Left kidney (tissue), 8 donors: ENCODE measurements at places on chromosomes 1 and 21. TPM values are rescaled to one million over a fixed set of nuclear protein-coding genes. Genes with fewer than 3 reads are reported as not detected.
A peak's percentile ranks its signal among the peaks of the same experiment; 100 is the strongest.

The CYP4Z1 gene
- polyA plus RNA-seq, result 0.52 TPM

The S100A5 gene
- 1.3 TPM for polyA plus RNA-seq

The ZNF281 gene
- 28.0 TPM for polyA plus RNA-seq

The ATG4C gene
- polyA plus RNA-seq, result 19.2 TPM

The MXRA8 gene
- polyA plus RNA-seq, result 147 TPM

The PTGFRN gene
- polyA plus RNA-seq, result 56.6 TPM

The THRAP3 gene
- 169 TPM for polyA plus RNA-seq

The MROH7 gene
- 14.8 TPM for polyA plus RNA-seq

The XCL1 gene
- not detected for polyA plus RNA-seq

The PLK3 gene
- 5.9 TPM for polyA plus RNA-seq

The LCE2C gene
- polyA plus RNA-seq, result not detected

The DEPDC1 gene
- polyA plus RNA-seq, result 22.3 TPM

DNA sequence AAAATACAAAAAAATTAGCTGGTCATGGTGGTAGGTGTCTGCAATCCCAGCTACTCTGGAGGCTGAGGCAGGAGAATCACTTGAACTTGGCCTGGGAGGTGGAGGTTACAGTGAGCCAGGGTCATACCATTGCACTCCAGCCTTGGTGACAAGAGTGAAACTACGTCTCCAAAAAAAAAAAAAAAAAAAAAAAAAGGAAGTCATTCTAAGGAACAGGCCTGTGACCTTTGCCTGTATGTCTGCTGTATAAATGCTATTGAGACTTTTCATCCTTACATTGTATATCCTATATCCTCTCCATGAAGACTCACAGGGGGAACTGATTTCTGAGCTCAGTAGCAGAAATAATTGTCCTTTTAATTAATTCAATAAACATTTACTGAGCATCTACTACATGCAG is 7.5 kb upstream of the CTPS1 start:
- no peak for DNase-seq

GRCh38 chr1:204104331-204105130 is 31.6 kb downstream of the SOX13 start:
- DNase-seq, result no peak

DNA sequence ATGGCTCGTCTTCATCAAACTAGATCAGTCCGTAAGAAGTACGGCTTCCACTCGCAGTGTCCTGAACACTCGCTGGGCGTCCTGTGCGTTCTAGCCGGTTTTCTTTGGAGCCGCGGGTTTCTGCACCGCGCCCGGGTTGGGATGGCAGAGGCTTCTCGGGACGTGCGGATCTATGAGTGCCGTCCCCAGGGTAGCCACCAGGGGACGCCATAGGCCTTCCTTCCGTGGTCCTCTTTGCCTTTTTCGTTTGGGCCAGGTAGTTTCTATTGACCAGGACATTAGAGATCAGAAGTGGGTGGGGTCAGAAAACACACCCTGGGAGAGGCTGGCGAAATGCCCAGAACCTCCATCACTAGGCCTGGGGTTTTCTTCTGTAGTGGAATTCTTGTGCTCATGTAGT is 273.8 kb downstream of the FAM72C start:
- DNase-seq, result no peak

DNA sequence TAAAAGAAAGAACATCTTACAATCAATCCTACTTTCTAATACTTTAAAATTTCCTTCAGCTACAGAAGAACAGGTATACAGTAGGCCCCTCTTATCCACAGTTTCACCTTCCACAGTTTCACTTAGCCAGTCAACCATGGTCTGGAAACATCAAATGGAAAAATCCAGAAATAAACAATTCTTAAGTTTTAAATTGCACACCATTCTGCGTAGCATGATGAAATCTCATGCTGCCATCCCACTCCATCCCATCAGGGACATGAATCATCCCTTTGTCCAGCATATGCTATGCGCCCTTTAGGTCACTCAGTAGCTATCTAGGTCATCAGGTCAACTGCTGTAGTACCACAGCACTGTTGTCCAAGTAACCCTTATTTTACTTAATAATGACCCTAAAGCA is 67.7 kb downstream of the HSF2BP start:
- DNase-seq, result no peak

GRCh38 chr1:24955161-24955560 is 25.1 kb upstream of the RUNX3 start:
- DNase-seq, result no peak

- no peak for DNase-seq
These were observed 110.2 kb downstream of the MATN1 start for GRCh38 chr1:30613188-30613587.

GRCh38 chr1:4711416-4712275 is 57.2 kb downstream of the AJAP1 start:
- no peak for DNase-seq

- no peak for DNase-seq
These were observed 158.6 kb upstream of the ARHGEF16 start for GRCh38 chr1:3295846-3296245.

DNA sequence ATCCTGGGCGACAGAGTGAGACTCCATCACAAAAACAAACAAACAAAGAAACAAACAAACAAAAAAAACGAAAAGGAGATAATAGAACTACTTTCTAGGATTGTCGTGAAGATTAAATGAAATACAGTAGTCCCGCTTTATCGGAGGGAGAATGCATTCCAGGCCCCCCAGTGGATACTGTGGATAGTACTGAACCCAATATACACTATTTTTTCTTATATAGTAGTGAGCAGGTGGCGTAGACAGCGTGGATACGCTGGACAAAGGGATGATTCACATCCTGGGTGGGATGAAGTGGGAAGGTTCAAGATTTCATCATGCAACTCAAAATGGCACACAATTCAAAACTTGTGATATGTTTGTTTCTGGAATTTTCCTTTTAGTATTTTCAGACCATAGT is 8.0 kb downstream of the SLC35F3 start:
- no peak for DNase-seq

- DNase-seq, result no peak
These were observed 55.2 kb downstream of the COLGALT2 start for GRCh38 chr1:183982172-183982963.

GRCh38 chr1:11602424-11602823 is 51.8 kb downstream of the FBXO2 start:
- DNase-seq, result no peak

DNA sequence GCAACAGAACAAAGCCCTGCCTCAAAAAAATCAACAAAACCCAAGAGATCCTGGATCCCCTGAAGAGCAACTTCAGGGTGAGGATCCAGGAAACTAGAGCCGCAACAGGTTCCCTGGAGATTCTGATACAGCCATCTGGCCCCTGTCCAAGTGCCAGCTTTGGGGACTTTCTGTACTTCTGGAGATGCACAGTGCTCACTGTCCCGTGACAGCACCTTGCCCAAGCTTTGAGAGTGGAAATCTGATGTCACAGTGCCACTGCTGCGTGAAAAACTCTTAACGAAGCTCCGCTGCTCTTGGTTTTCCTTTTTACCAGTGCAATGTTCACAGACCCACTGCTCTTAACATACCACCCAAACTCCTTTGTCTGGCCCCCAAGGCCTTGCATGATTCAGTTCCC is 26.3 kb downstream of the STK40 start:
- DNase-seq, result no peak

GRCh38 chr1:1236176-1236763 is 4.2 kb downstream of the B3GALT6 start:
- DNase-seq, result no peak

- no peak for DNase-seq
These were observed 16.3 kb downstream of the CHIT1 start for GRCh38 chr1:203213126-203213525.

GRCh38 chr1:233304489-233305102 is 9.1 kb upstream of the PCNX2 start:
- peak; percentile 30 for DNase-seq

- DNase-seq, result no peak
These were observed 6.1 kb upstream of the CROCC start for GRCh38 chr1:16915627-16915973.

GRCh38 chr1:89098857-89099256 is 27.1 kb downstream of the GBP2 start:
- no peak for DNase-seq

DNA sequence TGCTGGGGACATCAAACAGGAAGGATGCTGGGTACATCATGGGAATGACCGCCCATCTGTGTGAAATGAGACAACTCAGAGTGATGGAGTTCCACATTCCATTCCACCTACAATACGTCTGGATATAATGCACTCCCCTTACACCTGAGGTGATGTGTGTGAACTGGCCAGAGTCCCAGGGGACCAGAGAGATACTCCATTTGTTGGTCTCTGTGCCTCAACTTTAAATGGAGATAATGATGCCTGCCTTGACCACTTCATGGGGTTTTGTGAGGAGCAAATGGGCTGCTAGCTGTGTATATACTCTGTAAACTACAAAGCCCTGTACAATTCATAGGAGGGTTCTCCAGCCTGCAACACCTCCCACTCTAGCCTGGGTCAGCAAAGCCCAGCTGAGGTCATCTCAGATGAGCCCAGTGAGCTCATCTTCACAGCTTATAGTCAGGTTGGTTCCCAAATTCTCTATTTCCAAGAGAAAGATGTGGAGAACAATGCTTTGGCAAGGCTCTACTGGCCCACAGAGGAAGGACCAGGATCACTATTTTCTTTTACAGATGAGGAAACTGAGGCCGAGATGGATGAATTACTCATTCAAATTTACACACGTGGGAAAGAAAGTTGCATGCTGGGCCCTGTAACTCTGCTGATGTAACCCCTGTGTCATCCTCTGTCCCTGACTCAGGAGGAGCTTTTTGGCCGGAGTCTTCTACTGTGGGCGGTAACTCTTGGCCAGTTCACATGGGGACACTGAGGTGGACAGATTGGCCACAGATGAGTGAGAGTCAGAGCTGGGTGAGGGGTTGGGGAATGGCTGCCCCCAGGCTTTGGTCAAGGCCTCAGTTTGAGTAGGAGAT is 105.6 kb upstream of the GCLM start:
- DNase-seq, result no peak

DNA sequence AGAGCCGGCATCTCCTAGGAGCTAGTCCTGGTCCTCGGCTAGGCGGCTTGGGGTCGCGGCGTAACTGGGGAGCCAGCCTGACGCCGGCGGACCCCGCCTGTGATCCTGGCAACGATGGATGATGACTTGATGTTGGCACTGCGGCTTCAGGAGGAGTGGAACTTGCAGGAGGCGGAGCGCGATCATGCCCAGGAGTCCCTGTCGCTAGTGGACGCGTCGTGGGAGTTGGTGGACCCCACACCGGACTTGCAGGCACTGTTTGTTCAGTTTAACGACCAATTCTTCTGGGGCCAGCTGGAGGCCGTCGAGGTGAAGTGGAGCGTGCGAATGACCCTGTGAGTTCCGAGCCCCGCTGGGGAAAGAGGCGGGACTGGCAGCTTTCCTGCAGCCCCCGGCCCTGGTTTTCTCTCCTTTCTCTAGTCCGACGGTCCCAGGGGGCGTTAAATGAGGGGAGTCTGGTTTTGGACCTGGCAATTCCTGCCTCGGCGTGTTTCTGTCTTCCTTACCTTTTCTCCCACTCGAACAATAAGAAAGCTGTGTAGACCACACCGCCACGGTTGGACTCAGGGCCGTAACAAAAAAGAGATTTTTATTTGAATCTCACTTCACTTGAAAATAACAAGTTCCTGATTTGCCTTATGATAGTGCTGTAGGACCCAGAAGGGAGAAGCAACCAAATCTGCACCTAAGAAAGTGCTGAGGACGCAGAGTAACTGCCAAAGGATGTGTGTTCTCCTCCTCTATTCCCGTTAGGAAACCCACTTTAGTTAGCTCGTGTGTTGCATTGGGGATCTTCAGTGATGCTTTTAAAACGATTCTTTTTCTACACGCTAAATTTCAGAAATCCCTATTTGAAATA is at the start of gene SPRTN:
TSS of gene SPRTN (plus strand) at position 24 of the 859 bp plus-strand sequence. CDS start at position 115, 91 bp downstream.
- DNase-seq, result no peak

DNA sequence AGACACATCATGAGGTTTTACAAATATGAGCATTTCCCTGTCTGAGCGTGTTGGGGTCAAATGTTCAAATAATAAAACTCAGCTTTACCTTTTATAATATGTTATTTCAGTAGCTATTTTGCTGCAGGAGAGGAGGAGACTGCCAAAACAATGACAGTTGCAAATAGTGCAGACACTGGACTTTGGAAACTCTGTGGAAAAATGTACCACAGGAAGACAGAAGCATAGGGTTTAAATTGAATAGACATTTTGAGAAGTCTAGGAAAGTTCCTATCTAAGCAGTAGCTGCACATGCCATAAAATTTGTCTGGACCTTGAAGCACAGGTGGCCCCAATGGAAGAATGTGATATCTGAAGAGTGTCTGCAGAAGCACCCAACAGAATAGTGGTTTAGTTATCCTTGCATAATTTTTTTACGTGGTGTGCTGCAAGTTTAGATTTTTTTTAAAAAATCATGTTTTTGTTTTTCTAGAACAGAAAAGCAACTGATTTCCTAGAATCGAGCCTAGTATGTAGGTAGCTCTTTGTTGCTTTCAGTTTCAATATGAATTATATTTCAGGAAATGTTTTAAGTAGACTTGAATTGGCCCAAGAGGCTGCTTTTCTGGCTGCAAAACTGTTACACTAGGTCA is 14.0 kb upstream of the GBP5 start:
- no peak for DNase-seq

- DNase-seq, result no peak
These were observed 3.5 kb downstream of the HAPLN2 start for GRCh38 chr1:156622581-156623297.

- no peak for DNase-seq
These were observed 12.4 kb downstream of the KCNQ4 start for GRCh38 chr1:40795811-40796586.

GRCh38 chr1:53847980-53848379 is 9.9 kb upstream of the NDC1 start:
- DNase-seq, result no peak

DNA sequence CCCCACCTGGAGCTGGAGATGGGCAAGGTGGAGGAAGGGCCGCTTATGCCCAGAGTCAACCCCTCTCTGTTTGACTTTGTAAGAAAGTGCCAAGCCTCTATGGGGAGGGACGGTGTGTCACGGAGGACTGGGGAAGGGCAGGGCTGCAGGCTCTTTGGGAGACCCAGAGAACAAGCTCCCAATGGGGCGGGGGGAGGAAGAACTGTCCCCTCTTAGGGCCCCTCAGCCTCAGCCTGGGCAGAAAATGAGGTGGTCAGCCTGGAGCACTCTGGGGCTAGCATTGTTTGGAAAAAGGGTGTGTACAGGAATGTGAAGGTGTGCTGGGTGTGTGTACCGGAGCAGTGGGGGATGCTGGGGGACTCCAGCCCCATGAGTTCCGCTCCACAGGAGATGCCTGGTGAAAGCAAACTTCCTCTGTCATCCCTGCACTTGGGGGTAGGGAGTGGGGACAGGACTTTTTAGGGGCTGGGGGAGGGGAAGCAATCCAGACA is 1.2 kb upstream of the INAVA start:
- no peak for DNase-seq

DNA sequence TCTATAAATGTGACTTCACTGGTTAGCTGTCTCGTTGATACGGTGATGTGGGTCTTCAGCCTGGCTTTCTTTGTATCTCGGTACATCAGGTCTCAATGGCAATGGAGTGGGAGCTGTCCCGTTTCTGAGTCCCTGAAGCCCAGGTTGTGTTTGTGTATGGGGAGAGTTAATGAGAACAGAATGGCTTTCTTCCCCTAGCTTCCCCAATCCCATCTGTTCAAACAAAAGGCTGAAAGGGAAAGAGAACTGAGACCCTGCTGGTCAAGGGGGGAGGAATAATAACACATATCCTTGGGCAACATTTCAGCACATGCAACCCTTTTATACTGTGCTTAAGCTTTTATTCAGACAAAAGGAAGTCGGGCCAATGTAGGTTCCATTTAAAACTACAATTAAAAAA is 28.4 kb upstream of the CASQ2 start:
- DNase-seq, result no peak

- DNase-seq, result no peak
These were observed 655.0 kb upstream of the CAMK1G start for GRCh38 chr1:208928349-208929010.

- DNase-seq, result peak; percentile 51
These were observed 65.0 kb upstream of the DISP3 start for GRCh38 chr1:11413986-11414391.

GRCh38 chr1:156193488-156194299 is at the start of gene SLC25A44:
Gene SLC25A44, plus strand, starts transcription at chr1:156194104. Its CDS starts 5,744 bp downstream, at chr1:156199848.
- peak; percentile 98 for DNase-seq
